ENCODE measurements at places on chromosomes 2 and 18.

DNA sequence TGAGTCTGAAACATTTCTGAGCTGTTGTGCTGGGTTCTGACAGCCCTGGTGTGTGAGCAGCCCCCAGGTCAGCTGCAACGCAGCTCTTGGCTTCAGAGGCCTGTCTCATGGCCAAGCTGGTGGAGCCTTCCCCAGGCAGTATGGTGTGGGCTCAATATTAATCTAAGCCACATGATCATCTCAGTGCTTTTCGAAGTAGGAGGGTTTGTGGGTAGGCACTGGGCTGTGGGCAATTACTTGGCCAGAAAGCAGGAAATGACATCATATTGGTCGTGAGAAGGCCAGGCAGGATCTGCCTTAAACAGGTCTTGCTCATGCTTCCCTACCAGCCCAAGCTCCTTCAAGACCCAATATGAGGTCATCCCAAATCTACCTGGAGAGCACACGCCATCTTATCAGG is 26.9 kb downstream of the LOXHD1 start:
- no peak for DNase-seq

DNA sequence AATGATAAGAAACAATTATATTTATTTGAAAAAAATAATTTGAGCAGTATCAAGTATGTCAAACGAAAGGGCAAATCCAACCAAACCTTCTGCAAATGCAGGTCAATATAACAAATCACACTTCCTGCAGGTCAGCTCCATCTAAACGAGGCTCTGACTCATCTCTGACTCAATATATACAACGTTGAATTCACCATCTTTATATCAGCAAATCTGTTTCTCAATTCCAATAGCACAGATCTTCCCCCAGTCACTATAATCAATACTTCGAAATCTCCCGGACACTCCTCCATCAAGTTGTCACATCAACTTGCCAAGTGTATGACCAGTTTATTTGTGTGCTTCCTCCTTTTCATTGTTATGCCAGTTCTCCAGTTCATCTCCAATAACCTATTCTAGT is 388.9 kb downstream of the ZEB2 start:
- DNase-seq, result no peak

- no peak for DNase-seq
Measured at GRCh38 chr2:218508299-218508698, 59.9 kb downstream of the USP37 start.

- no peak for DNase-seq
Measured at GRCh38 chr2:26039603-26040323, 5.9 kb downstream of the RAB10 start.

- no peak for DNase-seq
Measured at GRCh38 chr2:213166109-213166508, 14.7 kb upstream of the IKZF2 start.

DNA sequence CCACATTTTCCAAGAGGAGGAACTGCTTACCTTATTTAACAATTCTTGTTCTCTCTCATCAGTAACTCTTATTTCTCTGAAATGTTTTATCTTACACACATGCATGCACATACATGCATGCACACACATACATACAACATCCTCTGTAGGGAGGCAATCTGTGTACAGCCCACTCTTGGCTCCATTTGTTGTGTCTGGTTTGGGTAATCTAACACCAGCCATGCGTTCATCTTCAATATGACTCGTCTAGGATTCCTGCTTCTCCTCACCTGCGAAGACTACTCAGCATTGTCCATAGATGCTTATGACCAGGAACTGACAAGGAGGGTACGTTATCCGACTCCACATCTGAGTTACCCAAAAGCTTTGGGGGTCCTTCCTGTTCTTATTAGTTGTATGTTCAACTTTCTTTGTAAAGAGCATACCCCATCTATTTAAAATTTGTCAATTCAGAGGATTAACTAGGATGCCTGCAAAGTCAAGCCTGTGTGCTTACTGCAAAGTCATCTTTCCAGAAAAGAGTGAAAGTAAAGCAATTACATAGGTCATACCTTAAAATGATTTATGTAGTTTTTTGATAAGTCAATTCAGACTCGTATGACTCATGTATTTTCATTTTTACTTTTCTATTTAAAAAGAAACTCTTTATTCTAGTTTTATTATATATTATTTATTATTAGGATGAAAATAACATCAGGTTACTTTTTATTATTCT is 18.2 kb downstream of the LYPD6B start:
- no peak for DNase-seq

Data from CD4-positive, alpha-beta T cell treated with Interleukin-4 for 1 hour (primary cell).